Common myeloid progenitor, CD34-positive (primary cell): ENCODE measurements at places on chromosomes 1 and 21.
A peak's percentile ranks its signal among the peaks of the same experiment; 100 is the strongest.

DNA sequence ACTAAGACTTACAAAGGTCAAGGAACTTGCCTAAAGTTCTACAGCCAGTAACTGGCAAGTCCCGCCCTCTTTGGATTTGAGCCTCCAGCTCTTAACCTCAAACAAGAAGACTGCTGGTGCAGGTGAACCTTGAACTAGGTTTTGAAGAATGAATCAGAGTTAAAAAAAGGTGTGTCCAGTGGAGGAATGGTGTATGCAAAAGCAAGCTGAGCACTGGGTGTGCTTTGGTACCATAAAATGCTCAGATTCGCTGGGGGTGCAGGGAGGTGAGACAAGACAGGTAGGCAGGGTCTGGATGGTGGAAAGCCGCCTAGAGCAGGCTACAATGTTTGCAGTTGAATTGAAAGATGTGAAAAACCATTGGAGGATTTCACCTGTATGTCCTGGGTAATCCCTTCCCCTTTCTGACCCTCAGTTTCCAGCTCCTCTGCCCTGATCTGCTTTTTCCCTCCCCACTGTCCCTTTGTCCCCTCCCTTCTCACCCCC, 39.8 kb downstream of the FOXD2 start:
- peaks cover under 1% of the 10 kb centered on the region for H3K4me1 ChIP-seq
- no peaks in the 10 kb centered on the region for H3K36me3 ChIP-seq
- no peak for DNase-seq
- H3K4me3 ChIP-seq = no peak overlapping the region
- no peak overlapping the region for H3K27ac ChIP-seq
- H3K27me3 ChIP-seq = peaks cover 2% of the 10 kb centered on the region

- no peaks in the 10 kb centered on the region for H3K27me3 ChIP-seq
- no peak overlapping the region for H3K27ac ChIP-seq
- no peaks in the 10 kb centered on the region for H3K36me3 ChIP-seq
- peaks cover 16% of the 10 kb centered on the region for H3K4me1 ChIP-seq
- no peak for DNase-seq
These were observed 62.0 kb upstream of the NEK2 start for GRCh38 chr1:211737115-211738035.

- H3K4me1 ChIP-seq = peaks cover 2% of the 10 kb centered on the region
- H3K27me3 ChIP-seq = no peaks in the 10 kb centered on the region
- no peaks in the 10 kb centered on the region for H3K36me3 ChIP-seq
- no peak overlapping the region for H3K4me3 ChIP-seq
- peak; percentile 91 for DNase-seq
- H3K27ac ChIP-seq = no peak overlapping the region
These were observed 8.0 kb upstream of the NIBAN1 start for GRCh38 chr1:184982002-184982954.

DNA sequence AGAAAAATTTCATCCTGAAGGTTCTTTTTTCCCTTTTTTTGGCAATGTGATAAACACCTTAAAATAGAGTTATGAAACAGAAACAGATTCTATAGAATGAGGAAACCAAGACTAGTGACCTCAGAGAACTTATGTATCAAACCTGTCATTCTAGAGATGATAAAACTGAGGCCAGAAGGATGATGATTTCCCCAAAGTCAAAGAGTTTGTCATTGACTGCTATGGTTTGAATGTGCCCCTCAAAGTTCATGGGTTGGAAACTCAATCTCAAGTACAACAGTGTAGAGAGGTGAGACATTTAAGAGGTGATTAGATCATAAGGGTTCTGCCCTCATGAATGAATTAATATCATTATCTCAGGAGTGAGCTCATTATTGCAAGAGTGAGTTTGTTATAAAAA, 13.7 kb upstream of the BEND5 start:
- no peaks in the 10 kb centered on the region for H3K36me3 ChIP-seq
- H3K27ac ChIP-seq = no peak overlapping the region
- DNase-seq = no peak
- no peak overlapping the region for H3K4me3 ChIP-seq

DNA sequence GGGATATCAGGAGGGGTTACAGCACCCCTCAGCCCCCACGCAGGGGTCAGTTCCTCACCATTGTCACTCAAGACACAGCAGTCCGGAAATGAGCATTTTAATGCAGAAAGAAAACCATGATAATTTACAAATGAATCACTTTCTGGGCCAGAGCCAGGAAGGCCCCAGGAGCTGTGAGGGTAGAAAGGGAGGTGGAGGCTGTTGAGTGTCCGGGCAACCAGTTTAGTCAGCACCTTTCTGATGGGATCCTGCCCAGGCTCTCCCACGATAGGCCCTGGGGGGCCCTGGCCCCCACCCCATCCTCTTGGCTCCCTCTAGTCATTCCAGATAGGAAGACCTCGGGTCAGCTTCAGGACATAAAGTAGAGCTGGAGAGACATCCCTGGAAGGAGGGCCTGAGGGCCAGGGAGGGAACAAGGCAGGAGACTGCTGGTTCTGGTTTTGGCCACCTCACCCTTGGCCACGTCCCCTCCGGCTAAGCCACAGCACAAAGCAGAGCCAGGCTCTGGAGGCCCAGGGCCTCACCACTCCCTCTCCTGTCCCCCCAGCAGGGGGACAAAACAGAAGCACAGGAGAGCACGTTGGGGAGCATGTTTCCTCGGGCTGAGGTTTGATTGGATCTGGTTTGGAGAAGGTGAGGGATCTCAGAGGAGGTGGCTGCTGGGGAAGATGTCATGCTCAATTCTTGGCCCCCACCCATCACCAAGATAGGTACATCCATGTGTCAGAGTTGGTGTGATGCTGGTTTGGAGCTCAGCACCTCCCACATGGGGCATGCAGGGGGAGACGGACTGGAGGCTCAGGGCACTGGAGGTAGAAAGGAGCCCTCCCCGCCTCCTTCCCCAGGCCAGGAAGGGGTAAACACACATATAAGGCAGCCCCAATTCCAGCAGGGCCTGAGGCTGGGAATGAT, 20.6 kb downstream of the ETNK2 start:
- H3K4me3 ChIP-seq = no peak overlapping the region
- no peak overlapping the region for H3K27ac ChIP-seq
- no peaks in the 10 kb centered on the region for H3K27me3 ChIP-seq
- DNase-seq = no peak
- H3K4me1 ChIP-seq = peaks cover 9% of the 10 kb centered on the region

GRCh38 chr1:112460615-112461014, 48.1 kb upstream of the WNT2B start:
- no peaks in the 10 kb centered on the region for H3K4me1 ChIP-seq
- H3K27ac ChIP-seq = no peak overlapping the region
- DNase-seq = no peak
- no peak overlapping the region for H3K4me3 ChIP-seq

DNA sequence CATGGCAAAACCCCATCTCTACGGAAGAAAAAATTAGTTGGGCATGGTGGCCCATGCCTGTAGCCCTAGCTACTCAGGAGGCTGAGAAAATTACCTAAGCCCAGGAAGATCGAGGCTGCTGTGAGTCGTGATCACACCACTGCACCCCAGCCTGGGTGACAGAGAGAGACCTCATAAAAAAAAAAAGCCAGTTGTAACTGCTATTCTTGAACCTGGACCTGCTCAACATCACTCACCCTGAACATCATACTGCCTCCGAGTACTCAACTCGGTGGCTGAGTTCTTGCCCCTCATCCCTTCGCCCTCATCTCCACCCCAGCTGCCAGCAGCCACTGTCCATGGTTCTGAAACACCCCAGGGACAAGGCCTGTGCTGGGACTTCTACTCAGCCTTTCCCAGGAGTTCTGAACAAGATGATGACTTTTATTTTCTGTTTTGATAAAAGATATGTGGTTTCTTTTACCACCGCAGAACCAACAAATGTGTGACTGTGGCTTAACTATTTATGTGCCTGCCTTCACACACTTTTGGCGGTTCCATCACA, 5.4 kb upstream of the DISP3 start:
- peaks cover 32% of the 10 kb centered on the region for H3K27me3 ChIP-seq
- no peak overlapping the region for H3K27ac ChIP-seq
- H3K36me3 ChIP-seq = no peaks in the 10 kb centered on the region
